ENCODE measurements at places on chromosomes 5 and 9. TPM values are rescaled to one million over a fixed set of nuclear protein-coding genes. Genes with fewer than 3 reads are reported as not detected.

- no peak for DNase-seq
These were observed 5.3 kb upstream of the ZNF782 start for GRCh38 chr9:96859461-96860198.

DNA sequence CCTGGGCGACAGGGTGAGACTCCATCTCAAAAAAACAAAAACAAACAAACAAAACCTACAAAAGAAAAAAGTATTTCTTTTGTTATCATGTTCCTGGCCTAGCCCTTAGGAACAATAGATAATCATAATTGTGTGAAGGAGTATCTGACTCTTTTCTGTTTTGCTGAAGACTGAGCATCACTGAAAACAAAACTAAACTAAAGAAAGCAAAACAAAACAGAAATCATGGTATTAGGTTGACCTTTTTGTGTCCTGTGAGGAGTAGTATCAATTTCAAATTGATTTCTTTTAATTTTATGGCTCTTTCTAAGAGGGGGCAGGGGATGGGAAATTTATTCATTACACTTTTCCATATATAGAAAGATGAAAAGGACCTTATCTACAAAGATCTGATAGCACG is 246.0 kb downstream of the YTHDC2 start:
- no peak for DNase-seq

- peak; percentile 62 for DNase-seq
These were observed 232.2 kb downstream of the SYK start for GRCh38 chr9:91033797-91034196.

GRCh38 chr5:137497396-137498290 is 1.5 kb downstream of the SPOCK1 start:
- DNase-seq = no peak

- DNase-seq = no peak
These were observed 9.9 kb downstream of the REEP2 start for GRCh38 chr5:138448481-138449398.

DNA sequence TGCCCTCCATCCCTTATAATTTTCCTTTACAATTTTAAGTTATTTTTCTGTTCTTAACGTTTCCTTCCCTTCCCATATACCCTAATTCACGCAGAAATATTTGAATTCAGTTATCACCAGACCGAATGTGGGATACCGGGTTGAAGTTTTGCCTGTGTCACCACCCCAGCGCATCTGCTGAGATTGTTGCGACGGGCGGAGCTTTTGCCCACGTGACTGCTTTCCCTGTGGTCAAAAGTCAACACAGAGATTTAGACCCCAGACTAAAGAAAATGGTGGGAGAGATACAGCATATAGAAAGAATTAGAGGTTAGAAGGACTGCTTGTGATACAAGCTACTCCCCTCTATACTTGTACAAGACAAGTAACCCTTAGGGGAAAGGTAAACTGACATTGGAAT is 326.4 kb upstream of the CTNND2 start:
- DNase-seq = no peak

GRCh38 chr9:105065098-105066088 is 137.4 kb upstream of the ABCA1 start:
- no peak for DNase-seq

DNA sequence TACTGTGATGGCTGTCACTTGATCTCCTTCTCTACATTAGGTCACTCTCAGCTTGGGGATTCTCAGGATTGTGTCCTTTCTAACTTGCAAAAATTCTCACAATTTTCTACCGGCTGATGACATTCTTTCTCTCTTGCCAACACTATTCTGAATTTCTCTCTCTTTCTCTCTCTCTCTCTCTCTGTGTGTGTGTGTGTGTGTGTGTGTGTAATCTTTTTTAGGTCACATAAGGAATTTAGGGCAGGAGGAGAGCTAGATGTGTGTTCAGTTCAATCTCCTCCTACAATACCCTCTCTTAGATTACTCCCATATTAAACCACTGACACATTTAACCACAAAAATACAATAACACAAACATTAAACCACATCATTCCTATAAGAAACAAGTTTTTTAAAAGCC is 242.3 kb upstream of the NREP start:
- no peak for DNase-seq

DNA sequence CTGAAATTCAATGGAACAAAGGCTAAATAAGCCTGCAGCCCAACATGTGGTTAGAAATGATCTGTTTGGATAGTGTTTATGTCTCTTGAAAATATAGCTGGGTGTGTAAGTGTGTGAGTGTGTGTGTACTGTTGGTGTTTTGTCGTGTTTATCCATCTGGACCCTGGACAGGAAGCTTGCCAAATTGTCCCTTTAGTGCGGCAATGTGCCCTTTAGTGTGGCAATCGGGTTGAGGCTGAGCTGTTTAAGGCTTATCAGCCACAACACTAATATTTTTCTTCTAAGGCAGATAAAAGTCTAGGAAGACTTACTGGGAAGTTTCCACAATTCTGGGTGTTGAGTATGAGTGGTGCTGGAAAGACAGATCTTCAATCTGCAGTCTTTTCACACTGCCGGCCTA is 180.2 kb downstream of the YTHDC2 start:
- no peak for DNase-seq

DNA sequence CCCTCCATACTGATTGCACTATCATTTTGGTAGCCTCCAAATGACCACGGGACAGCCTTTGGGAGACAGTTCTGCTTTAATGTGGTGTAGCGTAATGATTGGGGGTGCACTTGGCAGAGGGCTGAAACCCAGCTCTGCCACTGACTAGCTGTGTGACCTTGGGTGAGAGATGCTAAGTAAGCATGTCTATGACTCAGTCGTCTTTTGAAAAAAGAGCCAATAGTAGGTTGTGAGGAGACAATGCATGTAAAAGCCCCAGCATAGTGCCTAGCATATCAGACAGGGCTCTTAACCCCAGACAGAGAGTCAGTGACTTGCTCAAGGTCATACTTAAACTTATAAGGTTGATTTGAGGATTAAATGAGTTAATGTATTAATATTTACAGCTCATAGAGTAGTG is 18.0 kb upstream of the CXCL14 start:
- no peak for DNase-seq

GRCh38 chr9:11618241-11618805 is 1005.5 kb upstream of the PTPRD start:
- peak; percentile 32 for DNase-seq

GRCh38 chr5:107604146-107604910 is 66.4 kb downstream of the EFNA5 start:
- DNase-seq = no peak

DNA sequence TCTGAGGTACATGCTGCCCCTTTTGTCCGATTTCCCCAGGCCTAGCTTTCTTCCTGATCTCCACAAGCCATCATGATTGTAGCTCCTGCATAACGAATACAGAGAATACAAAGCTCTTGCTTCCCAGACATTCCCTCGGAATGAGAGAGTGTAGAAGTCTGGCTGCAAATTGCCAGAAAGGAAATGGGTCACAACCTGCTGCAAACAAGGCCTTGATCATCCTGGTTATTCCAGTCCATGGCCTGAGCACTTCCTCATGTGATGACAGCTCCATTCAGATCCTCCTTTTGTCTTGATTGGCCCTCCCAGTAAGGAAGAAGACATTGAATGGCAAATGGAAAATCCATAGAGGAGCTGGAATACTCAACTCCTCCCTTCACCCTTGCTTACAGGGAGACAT is 136.0 kb upstream of the ADRA1B start:
- no peak for DNase-seq

GRCh38 chr9:35923927-35924763 is 14.9 kb downstream of the SPAAR start:
- no peak for DNase-seq

GRCh38 chr5:95963650-95964410 is 2.2 kb upstream of the ELL2 start:
- no peak for DNase-seq

- DNase-seq = peak; percentile 97
These were observed 7.9 kb downstream of the AK1 start for GRCh38 chr9:127869310-127870152.

DNA sequence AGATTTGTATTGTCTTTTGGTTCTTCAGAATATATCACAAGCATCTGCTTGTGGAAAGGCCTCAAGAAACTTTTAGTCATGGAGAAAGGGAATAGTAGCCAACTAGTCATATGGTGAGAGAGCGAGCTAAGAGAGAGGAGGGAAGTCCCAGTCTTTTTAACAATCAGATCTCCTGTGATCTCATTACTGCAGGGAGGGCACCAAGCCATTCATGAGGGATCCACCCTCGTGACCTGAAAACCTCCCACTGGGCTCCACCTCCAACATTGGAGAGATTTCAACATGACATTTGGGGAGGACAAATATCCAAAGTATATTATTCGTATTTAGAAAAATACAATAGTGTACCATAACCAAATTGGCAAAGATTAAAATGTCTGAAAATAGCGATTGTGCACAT is 99.0 kb downstream of the GABRA1 start:
- no peak for DNase-seq

DNA sequence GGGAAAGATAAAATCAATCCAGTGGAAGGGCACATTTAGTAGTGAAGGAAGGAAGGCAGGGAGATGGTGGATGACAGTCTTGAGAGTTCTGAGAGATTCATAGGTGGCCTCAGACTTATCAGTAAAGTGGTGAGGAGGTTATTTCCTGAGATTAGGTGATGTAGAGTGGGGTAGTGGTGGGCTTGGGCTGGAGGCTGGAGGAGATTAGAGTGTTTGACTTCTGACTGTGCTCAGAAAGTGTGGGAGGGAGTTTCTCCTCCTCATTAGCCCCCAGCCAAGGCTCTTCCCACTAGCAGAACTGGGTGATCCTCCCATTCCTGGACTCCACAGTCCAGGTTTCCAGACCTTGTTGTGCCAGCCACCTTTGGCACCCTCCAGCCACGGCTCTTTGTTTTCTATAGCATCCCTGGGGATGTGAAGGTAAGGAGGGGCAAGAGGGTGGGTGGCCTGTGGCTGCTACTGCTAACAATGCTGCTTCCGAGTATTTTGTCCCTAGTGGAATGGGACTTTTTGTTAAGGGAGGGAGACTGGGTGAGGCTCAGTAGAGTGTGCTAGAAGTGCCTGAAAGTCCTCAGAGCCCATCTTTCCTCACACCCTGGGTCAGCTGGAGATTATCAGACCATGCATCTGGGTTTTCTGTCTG is 94.4 kb downstream of the ADRB2 start:
- DNase-seq = no peak

- DNase-seq = no peak
These were observed 367.5 kb upstream of the BRINP1 start for GRCh38 chr9:119736491-119737454.

DNA sequence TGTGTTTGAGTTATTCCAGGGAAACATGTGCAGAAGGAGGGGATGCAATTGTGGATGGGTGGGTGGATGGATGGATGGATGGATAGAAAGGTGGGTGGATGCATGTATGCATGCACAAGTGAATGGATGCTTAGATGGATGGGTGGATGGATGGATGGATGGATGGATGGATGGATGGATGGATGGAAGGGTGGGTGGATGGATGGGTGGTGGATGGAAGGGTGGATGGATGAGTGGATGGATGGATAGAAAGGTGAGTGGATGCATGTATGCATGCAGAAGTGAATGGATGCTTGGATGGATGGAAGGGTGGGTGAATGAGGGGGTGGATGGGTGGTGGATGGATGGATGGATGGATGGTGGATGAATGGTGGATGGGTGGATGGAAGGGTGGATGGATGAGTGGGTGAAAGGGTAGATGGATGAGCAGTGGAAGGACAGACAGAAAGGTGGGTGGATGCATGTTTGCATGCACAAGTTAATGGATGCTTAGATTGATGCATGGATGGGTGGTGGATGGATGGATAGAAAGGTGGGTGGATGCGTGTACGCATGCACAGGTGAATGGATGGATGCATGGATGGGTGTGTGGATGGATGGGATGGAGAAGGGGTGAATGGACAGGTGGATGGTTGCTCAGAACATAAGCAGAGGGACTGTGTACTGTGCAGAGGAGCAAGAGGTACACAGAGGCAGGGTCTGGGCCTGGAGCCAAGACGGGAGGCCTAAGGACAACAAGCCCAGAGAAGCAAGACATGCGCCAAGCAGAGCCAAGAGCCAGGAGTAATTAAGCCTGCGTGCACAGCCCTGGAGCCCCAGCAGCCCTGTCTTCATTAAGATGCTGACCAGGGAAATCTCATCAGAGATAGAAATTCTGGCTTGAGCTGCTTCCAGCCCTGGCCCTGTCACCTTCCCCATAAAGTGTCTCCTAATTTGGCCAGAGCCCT is 84.6 kb upstream of the PPP1R26 start:
- DNase-seq = no peak

GRCh38 chr9:90343991-90344390 is 298.6 kb downstream of the DIRAS2 start:
- DNase-seq = no peak

DNA sequence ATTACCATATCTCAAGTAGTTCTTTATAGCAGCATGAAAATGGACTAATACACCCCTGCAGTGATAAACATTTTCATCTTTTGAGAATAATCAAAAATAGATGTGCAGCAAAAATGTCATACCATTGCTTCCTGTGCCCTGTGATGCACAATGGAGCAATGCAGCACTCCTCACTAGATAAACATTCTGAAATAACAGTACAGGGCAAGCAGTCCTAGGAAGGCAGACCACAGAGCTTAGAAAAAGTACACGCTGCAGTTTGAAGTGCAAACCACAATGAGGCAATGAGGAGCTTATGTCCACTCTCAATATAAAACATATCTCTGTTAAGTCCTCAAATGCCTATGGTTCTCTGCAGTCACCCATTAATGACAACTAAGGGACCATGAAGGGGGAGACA is 367.6 kb downstream of the PDE4D start:
- no peak for DNase-seq

PCDHGB6 gene
- 6.5 TPM for total RNA-seq

DOCK2 gene
- total RNA-seq = 4.7 TPM

SYK gene
- 6.6 TPM for total RNA-seq

CBY3 gene
- not detected for total RNA-seq

RLN1 gene
- not detected for total RNA-seq

SAPCD2 gene
- 0.14 TPM for total RNA-seq

GLIPR2 gene
- total RNA-seq = 16.7 TPM

GLE1 gene
- 17.3 TPM for total RNA-seq

FLT4 gene
- 3.3 TPM for total RNA-seq

PRDM9 gene
- total RNA-seq = not detected

C9orf152 gene
- not detected for total RNA-seq

JAK2 gene
- total RNA-seq = 11.4 TPM

TLE1 gene
- total RNA-seq = 16.2 TPM

CFAP90 gene
- 0.33 TPM for total RNA-seq

RNF224 gene
- not detected for total RNA-seq

SPAAR gene
- total RNA-seq = 3.7 TPM

OTULINL gene
- 4.6 TPM for total RNA-seq

TNFAIP8 gene
- total RNA-seq = 4.5 TPM

RARS1 gene
- 48.3 TPM for total RNA-seq

Data from right cardiac atrium (tissue), 5 donors.